AG09309 (cell line): ENCODE measurements at places on chromosomes 7 and 10.

GRCh38 chr7:729140-730000 is 2.3 kb upstream of the PRKAR1B start:
- no peak for DNase-seq

DNA sequence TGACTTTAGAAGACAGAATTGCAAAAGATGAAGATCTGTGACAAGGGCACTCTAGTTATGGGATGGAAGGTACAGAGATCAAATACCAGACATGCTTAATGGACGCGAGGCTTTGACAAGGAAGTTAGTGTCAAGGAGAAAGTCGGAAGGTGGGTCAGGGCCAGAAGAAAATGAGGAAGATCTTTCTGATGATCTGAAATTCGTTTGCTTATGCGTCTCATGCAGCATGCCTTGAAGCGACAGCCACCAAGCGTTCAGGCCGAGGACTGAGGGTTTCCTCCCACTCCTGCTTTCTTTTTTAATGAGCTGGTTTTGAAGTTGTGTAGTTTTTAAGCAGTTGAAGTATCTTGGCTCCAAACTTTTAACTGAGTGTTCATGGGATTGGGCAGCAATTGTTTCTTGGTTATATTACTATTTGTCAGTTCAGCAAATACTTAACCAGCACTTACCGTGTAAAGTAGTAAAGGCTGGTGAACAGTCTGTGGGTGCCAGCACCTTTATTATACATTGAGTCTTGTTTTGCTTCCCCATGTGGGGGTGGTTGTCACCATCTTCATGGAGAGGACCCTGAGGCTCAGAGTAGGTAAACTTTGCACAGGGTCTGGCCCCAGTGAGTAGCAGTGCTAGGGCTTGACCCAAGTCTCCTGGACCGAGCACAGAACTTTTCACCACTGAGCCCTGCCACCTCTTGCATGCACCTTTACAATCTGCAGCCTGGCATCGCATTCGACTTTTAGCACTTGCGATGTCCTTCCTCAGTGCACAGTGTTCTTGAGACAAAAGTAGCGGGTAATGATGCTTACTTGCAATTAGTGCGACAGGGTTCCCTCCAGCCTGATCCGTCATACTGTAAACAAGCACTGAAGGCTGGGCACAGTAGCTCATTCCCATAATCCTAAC is 14.3 kb upstream of the BHLHA15 start:
- DNase-seq, result no peak

- no peak for DNase-seq
These were observed 173.0 kb upstream of the ADCY1 start for GRCh38 chr7:45401155-45401554.

DNA sequence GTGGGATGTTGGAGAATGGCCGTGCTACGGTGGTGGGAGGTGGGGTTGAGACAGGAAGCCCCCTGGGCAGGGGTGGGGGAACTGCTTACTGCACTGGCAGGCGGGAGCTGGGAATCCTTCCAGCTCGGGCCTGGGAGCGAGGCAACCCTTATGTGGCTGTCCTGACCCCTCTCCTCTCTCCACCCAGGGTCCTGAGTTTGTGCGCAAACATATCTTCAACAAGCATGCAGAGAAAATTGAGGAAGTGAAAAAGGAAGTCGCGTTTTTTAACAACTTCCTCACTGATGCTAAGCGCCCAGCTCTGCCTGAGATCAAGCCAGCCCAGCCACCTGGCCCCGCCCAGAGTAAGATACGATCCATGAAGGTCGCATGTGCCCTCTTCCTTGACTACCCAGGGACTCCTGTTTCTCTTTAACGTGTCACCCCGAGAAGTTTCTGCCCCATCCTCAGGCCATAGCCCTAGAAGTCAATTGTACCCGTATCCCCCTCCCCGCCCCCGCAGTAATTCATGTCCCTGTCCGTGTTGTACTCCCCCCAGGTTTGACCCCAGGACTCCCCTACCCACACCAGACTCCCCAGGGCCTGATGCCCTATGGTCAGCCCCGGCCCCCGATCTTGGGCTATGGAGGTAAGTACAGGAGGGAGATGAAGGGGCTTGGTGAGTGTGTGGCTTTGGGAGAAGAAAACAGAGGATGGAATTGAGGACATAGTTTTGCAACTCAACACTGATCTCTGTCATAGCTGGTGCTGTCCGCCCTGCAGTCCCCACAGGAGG is 1.8 kb downstream of the UFSP1 start:
- no peak for DNase-seq

DNA sequence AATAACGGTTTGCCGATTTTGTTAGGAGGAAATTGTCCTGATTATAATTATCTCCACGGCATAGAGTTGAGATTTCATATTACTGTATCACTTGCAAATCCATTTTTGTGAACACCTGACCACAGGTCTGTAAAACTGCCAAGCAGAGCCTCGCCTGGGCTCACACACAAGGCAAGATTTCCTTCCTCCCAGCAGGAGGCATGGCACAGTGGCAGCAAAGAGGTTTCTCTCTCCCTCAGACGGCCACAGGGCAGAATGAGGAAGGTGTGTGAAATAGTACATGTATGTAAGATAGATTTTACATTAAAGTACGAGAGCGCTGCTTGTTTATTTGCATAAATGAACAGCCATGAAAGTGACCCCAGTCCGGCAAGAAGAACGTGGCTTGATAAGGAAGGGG is 130.1 kb downstream of the CELF2 start:
- no peak for DNase-seq

DNA sequence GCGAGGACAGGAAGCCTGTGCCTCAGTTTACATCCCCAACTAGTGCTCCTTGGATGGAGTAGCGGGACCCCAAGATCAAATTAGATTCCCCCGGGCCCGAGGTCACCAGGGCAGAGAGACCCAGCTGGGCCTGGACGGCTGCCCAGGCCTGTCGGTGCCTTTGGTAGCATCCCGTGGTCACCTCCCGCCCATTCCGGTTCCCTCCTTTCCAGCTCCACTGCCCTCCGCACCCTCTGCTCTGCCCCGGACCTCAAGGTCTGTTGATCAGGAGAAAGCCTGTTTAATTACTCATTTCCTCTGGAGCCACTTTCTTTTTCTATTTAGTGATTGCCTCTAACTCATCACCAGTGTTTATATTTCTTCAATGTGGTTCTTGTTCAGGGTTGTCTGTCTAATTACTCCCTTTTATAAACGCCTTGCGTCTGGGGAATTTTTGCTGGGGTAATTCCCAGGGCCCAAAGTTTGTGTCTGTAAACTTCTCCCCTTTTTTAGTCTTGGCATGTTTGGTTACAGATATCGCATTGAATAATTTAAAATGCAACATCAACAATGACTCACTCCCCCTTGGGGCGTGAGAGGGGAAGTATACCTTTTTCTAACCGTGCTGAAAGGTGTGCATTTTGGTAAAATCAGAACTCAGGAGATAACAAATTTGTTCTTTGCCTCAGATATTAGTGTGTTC is 1.9 kb downstream of the FOXK1 start:
- DNase-seq, result no peak

- DNase-seq, result no peak
These were observed 22.9 kb downstream of the CRHR2 start for GRCh38 chr7:30659312-30659711.
